ENCODE measurements at places on chromosomes 1 and 21.

DNA sequence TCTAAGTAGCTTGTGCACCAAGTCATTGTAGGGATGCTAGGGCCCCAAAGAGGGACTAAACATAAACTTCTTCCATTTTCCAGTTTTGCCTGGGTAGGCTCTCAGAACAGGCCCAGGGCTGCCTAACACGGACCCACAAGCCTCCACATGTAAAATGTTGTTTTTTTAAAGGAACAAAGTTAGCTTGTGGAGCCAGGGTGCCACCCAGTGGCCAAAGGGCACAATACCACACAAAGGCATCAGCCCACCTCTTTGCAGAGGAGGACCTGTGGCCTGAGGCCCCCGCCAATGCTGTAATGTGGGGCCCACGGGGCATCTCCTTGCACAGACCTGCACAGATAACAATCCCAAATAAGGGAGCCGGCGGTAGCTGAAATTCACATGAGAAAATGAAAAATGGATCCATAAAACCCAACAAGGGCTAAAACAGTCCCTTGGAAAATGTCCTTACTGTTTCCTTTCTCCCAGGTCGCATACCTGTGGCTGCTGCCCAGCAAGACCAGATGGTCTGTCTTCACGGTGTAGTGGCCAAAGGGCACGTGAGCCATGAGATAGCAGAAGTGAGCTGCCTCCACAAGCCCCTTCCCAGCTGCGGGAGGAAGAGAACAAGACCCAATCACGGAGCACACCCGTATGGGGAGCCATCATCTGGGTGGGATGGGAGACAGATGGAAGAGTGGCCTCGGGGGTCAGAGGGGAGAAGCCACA, 23.8 kb downstream of the SEC16B start:
- DNase-seq = no peak

DNA sequence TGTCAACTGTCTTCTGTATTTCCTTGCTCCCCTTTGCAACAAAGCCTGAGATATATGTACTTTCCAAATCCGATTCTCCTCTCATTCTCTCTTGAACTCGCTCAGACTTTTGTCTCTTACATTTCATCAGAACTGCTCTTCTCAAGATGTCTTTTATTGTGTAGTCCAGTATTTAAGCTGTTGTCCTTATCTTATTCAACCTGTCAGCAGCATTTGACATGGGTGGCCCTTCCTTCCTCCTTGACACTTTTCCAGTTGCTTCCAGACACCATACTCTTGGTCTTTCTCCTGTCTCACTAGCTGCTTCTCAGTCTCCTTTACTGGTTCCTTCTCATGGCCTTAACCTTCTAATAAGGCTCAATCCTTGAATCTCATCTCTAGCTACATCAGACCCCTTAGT, 47.0 kb downstream of the TSNAX start:
- no peak for DNase-seq

GRCh38 chr1:109946511-109946910, 35.9 kb downstream of the CSF1 start:
- no peak for DNase-seq

- no peak for DNase-seq
These were observed 129.8 kb downstream of the ZP4 start for GRCh38 chr1:237760951-237761350.

- no peak for DNase-seq
These were observed 169.2 kb downstream of the DHRS3 start for GRCh38 chr1:12448746-12449177.

DNA sequence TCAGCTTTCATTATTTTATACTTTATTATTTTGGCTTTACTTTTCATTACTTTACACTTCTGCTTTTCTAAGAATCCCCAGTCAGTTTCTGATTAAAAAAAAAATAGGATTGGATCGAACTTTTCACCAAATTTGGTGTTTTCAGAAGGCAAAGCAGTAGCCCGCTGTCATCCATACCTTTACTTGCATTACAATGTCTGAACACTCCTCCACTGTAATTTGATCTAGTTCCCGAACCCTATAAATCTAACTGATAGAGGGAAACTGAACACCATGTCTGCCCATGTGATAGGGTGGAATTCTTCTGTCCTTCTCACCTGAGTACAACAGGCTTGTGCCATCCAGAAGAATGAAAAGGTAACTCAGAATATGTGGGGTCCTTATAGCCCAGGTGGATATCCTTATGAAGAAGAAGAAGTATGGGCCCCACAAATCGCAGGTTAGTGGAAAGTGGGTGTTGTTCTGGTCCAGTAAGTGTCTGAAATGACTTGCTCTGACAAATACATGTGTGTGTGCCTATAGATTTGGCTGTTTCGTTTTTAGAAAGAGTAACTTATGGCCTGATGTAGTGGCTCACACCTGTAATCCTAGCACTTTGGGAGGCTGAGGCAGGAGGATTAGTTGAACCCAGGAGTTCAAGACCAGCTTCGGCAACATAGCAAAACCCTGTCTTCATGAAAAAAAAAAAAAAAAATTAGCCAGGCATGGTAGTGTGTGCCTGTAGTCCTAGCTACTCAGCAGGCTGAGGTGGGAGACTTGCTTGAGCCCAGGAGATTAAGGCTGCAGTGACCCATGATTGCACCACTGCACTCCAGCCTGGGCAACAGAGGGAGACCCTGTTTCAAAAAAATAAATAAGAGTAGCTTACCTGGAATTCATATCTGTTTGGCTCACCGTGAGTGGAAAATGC, 26.6 kb upstream of the CDC14A start:
- no peak for DNase-seq

DNA sequence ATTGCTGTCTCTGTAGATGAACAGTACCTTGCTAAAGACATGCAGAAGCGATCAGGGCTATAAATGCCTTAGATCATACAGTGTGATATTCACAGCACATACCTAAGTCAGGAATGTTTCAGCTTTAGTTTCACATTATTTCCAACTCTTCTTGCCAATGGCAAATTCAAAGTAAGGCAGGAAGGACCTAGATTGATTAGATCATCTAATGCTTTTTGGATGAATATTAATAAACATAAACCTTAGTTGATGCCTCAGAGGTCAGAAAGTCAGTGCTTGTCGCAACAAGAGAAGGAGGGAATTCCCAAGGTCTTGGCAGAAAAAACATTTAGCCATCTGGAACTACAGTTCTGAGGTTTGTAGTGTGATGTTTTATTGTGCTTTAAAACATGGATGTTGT, 122.3 kb downstream of the TNFSF18 start:
- DNase-seq = no peak

DNA sequence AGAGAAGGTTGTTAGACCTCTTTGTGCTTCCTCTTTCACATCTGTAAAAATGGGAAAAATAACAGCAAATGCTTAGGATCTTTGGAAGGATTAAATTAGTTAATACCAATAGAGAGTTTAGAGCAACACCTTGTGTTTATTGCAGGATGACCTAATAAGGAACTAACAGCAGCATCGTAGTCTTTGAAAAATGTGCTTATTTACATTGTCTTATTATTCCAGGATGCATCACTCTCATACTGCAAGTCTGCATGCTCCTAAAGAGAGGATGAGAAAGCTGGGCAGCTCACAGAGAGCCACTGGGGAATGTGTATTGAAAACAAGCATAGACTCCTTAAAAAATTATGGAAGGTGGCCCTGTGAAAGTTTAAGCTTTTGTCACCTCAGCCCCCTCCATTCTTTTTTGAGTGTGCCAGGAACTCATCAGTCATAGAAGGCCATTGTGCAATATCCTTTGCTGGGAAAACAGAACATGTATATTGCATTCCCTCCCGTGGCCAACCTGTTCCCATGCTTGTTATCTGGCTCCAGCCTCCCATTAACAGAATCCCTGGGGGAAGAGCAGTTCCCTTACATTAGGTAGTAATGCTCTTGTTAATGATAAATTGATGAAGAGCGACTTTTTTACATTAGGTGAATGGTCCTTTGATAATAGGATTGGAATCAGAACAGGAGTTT, 180.7 kb downstream of the ZNF326 start:
- no peak for DNase-seq

GRCh38 chr1:234132795-234133194, 228.3 kb downstream of the SLC35F3 start:
- no peak for DNase-seq

GRCh38 chr1:47471163-47471562, 33.3 kb downstream of the FOXD2 start:
- no peak for DNase-seq

GRCh38 chr1:43241413-43241836, 28.4 kb upstream of the TMEM125 start:
- no peak for DNase-seq

DNA sequence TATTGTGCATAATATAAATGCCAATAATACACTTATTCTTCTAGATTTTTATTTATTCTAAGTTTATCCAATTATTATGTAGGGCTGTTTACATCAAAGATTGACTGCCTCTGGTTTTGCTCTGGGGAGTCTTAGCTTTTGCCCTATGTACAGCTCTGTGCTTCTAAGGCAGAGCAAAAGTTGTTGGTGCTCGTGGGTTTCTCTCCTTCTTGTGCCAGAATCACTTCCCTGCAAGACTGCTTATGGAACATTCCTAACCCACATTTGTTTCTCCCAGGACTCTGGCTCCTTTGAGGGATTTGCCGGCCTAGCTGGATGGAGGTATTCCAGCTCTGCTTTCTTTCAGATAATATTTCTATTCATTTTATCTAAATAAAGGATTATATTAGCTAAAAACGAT, 849.1 kb downstream of the USP25 start:
- DNase-seq = no peak

DNA sequence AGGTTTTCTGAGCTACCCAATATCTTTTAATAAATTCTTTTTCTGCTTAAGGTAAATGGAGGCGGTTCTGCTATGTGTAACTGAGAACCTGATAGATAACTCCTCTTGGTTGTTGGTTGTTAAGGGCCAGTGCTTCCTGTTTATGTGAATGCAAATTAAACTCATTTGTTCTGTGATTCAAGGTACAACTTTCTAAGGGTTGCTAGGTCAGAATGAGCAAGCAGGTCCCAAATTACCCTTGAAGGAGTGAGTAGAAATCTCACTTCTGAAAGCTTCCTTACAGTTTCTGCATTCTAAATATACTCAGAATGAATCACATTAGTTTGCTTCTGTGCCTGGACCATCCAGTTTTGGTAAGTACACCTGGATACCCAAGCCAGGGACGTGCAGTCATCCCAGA, 15.5 kb upstream of the FAM78B start:
- no peak for DNase-seq

DNA sequence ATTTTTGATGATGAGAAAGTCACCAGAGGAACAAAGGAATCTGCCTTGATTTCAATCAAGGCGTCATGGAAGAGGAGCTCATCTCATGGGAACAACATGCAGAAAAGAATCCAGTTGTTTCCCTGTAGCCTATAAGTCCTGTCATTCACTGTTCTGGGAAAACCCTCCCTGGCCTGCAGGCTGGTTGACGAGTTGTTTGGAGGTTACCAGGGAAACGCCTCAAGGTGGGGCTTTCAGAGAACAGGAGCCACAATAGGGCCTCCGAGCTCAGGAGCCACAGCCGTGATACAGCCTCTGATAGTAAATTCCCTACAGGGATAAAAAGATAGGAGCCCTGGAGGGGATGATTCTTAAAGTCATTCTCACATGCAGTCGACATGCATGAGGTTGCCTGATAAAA, 135.2 kb downstream of the PSMG1 start:
- DNase-seq = no peak

DNA sequence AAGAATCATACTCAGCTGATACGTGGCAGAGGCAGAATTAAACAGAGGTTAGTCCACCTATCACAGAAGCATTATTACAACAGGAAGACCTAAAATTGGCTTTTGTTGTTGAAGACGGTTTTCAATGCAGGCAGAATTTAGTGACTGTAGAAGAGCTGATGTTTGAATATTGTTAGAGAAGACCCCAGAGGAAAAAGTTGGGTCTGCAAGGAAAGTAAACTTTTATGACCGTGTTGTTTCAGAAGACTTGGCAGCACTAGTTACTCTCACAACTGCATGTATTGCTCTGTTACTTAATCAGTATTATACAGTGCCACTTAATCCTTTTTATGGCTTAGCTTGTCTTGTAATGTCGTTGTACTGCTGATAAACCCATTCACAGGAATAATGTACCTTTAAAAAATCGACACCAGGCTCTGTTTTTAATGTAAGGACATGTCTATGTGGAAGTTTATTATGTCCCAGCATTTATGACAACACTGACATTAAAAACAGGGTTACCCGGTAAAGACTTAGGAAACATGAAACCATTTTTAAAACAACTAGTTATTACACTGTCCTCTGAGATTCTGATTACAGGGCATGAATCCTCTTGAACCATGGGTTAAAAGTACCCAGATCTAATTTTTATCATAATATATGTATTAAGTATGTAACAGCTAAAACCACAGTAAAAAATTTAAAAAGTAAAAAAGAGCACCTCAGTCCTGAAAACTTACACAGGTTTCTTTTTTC, 235.4 kb downstream of the TTLL7 start:
- no peak for DNase-seq

- no peak for DNase-seq
These were observed 44.4 kb upstream of the LCE5A start for GRCh38 chr1:152466217-152466616.

GRCh38 chr1:63691701-63692425, 82.0 kb upstream of the ROR1 start:
- peak; percentile 77 for DNase-seq

- DNase-seq = no peak
These were observed 21.1 kb downstream of the HUNK start for GRCh38 chr21:31893851-31894415.

GRCh38 chr1:154960446-154961136, 991 bp downstream of the PYGO2 start:
- DNase-seq = no peak

DNA sequence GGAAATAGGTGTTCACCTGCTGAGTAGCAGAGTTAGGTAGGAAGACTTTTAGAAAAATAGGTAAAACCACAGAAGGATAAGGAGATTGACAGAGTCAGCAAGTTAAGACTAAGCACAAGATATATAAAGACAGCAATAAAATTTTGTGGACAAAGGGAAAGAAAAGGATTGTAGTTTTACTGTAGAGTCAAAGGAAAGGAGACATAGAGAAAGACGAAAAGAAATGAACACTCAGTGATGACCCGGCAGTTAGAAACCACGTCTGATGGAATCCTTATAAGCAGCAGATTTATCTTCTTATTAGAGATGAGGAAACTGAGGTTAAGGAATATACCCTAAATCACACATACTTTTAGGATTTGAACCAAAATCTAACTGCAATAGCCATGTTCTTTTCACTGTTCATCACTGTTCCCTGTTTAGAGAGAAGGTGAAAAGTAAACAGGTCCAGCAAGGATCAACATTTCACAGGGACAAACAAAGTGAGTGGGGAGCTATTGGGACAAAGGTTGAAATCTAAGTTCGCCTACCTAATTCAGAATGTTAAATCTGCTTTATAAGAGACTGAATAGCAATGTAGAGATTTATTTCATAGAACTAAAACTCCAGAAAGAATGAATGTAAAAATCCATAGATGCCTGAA, 6.8 kb downstream of the FRRS1 start:
- no peak for DNase-seq
